Activated CD4-positive, alpha-beta T cell treated with anti-CD3 and anti-CD28 coated beads, Interleukin-2, amount 10 ng/mL, durations not matched to agents 7 days and 5 days (primary cell): ENCODE measurements at places on chromosomes 6 and 20. TPM values are rescaled to one million over a fixed set of nuclear protein-coding genes. Genes with fewer than 3 reads are reported as not detected.

GRCh38 chr20:48933017-48933766, 11.7 kb downstream of the ARFGEF2 start:
- no peak for DNase-seq

- DNase-seq: no peak
Measured at GRCh38 chr20:33275215-33275614, 7.8 kb upstream of the BPIFB1 start.

DNA sequence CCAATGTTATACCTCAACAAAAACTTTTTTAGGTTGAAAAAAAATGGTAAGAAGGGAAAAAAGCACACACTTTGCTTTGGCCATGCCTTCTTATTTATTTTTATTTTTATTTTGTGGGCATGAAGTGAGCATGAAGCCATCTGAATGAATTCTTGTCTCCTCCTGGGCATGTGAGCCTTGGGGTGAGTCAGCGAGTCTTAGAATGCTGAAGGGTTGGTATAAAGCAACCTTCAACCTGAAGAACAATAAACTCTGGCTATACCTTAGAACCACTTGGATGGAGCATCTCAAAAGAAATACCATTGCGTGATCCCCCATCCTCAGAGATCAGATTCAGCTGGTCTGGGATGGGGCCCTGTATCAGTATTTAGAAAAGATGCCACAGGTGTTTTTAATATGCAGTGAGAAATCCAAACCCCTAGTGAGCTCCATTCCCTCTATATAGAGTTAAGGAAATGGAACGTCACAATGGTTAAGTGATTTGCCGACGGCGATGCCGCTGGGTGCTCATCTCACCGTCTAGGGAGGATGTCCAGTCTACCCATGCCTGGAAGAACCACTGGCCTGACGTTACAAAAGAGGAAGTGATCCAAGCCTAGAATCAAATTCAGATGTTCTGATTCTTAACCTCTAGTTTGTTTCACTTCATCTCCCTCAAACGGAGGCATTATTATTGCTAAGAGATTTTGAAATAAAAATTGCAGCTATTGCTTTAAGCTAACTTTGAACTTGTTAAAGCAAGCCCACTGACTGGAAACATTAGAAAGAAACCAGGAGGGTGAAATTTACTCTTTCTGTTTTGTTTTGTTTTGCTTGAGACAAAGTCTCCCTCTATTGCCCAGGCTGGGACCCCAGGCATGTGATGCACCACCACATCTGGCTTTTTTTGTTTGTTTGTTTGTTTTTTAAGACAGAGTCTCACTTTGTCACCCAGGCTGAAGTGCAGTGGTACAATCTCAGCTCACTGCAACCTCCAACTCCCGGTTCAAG, 67.1 kb downstream of the EDN1 start:
- DNase-seq: no peak

GRCh38 chr6:148827416-148828045, 80.7 kb downstream of the UST start:
- no peak for DNase-seq

DNA sequence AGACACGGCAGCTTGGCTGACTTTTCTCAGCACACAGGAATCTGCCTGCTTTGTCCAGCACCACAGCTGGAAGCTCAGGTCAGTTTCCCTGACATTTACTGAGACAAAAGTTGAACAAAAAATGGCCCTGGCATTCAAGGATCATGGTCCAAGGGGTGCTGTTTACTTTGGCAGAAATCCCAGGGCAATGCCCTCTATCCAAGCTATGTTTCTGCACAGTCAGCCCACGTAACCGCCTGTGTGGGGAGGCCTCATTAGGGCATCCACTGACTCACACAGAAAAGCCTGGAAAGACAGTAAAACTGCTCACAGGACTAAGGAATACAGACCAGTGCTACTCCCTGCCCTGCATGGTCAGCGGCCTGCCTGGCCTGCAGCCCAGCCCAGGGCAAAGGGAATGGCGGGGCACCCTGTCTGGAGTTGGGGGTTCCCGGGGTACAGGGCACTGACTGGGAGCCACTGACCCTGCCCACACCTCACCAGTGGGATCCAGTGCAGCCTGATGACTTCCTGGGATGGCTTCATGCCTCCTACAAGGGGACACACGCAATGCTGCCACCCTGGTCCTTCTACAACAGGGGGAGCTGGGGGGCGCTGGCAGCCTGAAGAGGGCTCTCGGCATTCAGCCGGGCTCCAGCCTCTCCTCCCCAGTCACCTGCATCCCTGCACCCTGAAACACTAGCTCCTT, 77.1 kb downstream of the NINL start:
- no peak for DNase-seq

DNA sequence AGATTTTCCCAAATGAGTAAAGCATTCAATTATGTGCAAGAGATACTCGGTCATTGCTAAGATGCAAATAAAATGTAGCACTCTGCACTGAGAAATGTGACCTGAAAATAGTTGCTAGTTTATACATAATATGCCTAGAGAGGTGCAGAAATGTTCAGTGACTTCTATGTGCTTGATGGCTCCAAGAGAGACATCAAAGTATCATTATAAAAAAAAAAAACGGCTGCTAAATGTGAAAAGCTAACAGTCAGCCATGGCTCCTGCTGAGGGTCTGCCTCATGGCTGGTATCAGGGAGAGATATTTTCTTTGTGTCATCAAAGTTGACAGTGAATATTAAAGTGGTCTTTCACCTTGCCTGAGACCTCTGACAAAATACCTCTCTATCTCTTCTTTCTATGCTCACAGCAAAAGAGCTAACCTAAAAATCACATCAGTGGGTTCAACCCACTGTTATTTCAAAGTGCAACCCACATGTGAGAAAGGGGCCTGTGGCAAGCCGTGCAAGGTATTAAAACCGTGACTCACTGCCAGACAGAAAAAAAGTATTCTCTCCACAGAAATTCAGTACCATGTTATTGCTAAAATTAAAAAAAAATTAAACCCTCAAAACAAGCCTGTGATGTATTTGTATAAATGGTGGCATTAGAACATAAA, 259.0 kb downstream of the HIVEP2 start:
- no peak for DNase-seq

DNA sequence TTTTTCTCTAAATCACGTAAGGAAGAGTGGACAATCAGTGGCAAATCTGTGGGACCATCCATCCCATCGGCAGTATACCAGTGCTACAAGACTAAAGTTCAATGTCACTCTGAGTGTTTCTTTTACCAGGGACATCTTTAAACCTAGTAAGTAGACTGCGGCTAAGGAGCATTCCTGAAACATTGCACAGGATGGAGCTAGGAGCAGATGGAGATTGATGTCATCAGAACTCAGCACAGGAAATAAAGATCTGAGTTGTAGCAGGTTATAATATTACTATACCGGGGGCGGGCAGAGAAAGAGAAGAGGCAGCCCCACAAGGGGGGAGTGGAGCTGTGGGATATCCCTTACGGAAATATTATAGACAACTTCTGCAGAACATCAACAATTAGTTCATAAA, 162.1 kb downstream of the MTFR2 start:
- DNase-seq: no peak

DNA sequence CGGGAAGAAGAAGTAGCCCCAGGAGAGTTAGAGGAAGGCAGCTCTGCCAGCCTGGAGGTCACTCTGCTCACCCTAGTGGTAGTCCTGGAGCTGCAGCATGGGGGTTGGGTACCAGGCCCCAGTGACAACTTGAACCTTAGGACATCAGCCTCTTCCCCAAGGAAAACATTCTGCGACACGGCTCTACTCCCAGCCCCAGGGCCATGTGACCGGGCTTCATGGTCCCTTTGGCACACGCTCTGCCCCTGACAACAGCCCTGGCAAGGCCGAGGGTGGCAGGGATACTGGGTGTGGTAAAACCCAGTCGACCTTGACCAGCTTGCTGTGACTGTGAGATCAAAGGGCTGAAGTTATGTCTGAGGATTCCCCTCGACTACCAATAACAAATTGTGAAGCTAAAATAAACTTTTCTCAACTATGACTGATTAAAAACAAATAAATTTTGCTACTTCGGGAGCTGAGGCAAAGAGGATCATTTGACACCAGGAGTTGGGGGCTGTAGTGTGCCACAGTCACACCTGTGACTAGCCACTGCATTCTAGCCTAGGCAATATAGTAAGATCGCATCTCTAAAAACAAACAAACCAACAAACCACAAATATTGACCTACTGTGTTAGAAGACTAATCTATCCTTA, 24.4 kb upstream of the ARID1B start:
- DNase-seq: no peak

- DNase-seq: peak; percentile 58
Measured at GRCh38 chr6:30990422-30991086, 7.0 kb downstream of the MUC21 start.

- DNase-seq: peak; percentile 10
Measured at GRCh38 chr20:11204926-11205768, 531.3 kb upstream of the JAG1 start.

ESR1 gene
- total RNA-seq: 1.00 TPM

PRICKLE4 gene
- total RNA-seq: not detected

PERP gene
- total RNA-seq: 4.7 TPM

PHF1 gene
- total RNA-seq: 37.7 TPM

MRPS18B gene
- total RNA-seq: 44.4 TPM

OR12D1 gene
- total RNA-seq: not detected

SLC22A2 gene
- total RNA-seq: not detected

FAM83C gene
- not detected for total RNA-seq

GTSF1L gene
- not detected for total RNA-seq

ID1 gene
- 0.85 TPM for total RNA-seq

CD2AP gene
- 35.1 TPM for total RNA-seq

MLN gene
- not detected for total RNA-seq
